ENCODE measurements at places on chromosomes 16 and 17.

DNA sequence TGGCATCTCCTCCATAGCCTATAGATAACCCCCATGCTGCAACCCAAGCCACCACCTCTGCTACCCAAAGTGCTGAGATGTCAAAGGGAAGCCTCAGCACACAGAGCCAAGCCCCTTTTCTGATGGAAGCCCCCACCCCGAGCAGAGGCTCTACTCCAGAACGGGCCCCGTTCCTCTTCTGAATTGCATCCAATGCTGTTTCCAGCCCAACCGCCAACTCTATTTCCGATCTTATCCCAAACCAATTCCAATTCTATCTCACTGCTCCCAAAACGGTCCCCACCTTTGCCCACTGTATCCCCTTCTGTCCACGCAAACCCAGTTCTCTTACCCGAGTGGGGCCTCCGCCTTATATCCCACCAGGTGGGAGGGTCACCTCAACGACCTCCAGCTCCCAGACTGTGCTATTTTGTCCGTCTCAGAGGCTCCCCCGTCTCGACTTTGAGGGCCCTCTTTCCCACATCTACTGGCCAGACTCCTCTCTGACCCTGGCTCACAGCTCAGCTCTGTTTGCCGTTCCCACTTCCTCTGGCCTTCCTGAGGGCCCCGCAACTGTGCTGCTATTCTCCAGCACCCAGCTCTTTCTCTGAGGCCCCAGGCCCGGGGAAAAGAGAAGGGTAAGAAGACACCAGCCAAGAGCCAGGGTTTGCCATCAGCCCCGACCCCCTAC is 487 bp downstream of the SRL start:
- DNase-seq = no peak

GRCh38 chr17:73625006-73625405 is 19.2 kb downstream of the SDK2 start:
- DNase-seq = no peak

DNA sequence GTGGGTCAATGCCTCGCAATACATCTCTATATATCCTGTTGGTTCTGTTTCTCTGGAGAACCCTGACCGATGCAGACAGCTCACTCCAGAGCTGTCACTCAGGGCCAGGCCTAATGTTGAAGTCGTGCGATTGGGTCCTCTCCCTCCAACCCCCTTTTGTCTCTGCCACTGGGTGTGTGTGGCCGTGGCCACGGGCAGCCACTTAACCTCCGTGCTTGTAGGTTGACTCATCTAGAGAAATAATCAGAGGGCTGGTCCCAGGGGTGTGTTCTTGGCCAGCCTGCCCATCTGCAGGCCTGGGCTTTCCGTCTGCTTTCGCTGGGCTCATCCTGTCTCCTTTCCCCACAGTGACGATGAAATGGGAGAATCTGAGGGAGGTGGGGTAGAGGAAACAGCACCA is 7.4 kb downstream of the ADAD2 start:
- DNase-seq = no peak

DNA sequence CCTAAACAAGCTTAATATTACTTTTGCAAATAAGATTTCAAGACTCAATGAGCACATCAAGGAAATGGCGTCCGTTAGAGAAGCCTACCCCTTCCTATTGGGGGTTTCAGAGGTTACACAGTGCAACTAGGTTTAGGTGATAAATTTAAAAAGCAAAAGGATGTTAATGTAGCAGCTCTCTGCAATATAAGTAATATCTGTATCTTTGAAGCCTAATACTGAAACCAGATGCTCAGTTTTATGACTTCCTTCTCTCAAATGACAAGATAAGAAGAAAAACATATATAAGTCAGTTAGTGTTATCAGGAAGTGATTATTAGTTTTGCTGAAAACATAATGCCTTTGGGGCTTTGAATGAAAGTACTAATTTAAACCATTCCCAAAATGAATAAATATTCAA is 54.3 kb upstream of the MED13 start:
- DNase-seq = no peak

DNA sequence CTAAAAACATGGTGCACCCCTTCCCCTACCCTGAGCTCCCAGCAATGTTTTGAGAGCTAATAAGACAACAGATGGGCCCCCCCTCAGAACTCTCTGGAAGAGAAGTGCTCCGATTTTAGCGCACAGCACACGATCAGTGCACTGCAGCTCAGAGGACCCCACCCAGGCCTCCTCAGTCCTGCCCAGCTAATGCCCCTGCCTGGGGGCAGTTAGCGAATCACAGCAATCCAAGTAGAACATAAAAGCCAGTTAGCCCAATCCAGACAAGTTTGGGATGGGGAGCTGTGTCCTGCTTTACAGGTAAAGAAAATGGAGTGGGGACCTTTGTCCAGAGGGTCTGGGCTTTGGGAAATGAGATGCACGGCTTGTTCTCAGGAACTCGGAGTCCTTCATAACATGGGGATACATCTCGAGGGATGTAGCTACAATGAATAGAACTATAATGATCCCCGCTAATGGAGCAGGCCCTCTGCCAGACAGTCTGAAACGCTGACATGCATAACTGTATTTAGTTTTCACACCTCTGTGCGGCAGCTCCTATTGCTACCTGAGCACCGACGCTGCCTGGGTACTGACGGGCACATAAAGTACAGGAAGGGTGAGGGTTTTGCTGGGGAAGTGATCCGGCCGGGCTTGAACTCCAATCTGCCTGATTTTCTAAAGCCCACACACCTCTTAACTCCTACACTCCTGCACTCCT is 29.7 kb upstream of the CDC42EP4 start:
- DNase-seq = no peak

DNA sequence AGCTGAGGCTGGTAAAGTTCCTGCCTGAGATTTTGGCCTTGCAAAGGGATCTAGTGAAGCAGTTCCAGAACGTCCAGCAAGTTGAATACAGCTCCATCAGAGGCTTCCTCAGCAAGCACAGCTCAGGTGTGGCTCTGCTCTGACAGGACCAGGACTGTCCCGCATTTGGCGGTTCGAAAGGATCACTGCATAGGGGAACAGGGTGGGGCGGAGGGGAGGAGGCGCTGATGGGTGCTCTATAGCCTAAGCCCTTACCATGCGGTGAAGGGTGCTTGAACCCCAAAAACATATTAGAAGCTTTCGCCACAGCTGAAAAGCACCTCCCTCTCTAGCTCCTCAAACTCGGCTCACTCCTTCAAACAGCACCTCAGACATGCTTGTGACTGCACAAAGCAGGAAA is 29.9 kb upstream of the ENDOV start:
- no peak for DNase-seq

DNA sequence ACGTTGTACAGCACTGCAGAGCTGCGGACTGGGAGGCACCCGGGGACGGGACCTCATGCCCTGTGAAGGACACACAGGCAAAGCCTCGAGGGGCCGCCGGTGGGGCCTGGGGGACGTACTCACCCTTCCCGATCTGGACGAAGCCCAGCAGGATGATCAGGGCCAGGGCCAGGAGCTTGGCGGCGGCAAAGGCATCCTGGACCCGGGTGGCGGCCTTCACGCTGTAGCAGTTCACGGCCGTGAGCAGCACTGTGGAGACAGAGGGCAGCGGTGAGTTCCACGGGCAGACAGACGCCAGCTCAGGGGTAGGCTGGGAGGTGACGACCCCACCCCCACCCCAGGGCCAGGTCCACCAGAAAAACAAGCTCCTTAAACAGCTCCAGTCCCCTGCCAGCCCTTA is 17.7 kb downstream of the SLC7A5 start:
- DNase-seq = no peak

DNA sequence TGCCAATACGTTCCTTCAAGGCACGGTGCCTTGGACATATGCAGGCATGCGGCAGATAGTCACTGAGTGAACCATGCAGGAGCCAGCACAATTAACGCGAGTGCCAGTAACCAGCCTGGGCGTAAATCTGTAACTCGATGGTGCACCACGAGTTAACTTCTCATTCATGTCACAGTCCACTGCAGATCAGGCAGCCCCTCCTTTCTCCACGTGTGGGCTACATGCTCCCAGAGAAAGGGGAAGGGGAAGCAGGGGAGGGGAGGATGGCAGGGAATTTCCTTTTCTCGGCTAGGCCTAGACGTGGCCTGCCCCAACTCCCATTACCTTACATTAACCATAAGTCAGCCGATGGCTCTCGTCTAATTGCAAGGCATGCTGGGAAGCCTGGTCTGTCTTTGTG is 287.9 kb downstream of the CPPED1 start:
- DNase-seq = no peak

DNA sequence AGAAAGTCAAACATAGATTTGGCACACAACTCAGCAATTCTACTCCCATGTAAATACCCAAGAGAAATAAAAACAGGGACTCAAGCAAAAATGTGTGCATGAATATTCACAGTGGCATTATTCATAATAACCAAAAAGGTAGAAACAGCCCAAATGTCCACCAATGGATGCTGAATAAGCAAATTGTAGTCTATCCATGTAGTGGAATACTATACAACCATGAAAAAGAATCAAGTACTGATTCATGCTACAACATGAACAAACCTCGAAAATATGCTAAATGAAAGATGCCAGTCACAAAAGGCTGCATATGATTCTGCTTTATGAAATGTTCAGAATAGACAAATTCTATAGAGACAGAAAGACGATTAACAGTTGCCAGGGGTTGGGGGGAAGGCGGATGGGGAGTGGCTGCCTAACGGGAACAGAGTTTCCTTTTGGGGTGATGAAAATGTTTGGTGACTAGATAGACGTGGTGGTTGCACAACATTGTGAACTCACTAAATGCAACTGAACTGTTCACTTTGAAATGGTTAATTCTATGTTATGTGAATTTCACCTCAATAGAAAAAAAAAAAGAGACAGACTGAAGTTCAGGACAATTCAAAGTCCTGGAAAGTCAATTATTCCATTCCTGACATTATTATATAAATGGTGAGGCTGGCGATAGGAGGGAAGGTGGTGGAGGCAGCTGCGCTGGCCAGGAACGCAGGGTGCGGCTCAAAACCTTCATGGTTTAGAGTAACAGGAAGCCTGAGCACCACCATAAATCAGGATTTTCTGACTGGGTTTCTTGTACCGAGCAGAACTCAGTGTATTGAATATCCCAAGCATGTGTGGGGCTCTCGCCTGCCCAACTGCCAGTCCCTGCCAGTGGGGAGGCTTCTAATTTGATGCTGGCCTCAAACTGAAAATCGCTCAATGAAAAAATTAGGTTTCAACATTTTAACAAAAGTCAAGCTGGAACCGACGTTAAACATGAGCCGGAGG is 300.9 kb downstream of the C16orf95 start:
- no peak for DNase-seq

Measured in left renal pelvis (tissue), 4 donors.